ENCODE measurements at places on chromosomes 2 and 18.

DNA sequence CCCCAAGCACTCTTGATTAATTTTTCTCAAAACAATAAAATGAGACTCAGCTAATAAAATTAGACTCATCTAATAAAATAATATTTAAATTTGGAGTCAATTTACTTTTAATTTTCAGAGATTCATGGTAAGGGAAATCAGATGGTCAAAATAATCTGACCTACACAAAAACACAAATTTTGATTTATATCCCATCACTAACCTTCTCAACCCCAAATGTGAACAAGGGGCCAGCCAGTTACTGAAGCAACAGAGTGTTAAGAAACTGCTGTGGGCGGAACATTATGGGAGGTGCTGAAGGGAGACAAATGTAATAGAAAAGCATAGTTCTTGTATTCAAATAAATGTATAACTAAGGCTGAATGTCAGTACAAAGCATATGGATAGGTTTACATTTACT lies 28.5 kb upstream of the PPP3R1 start:
- no peak for DNase-seq

- DNase-seq, result no peak
Observed at GRCh38 chr2:66748939-66749338, 314.0 kb downstream of the MEIS1 start.

DNA sequence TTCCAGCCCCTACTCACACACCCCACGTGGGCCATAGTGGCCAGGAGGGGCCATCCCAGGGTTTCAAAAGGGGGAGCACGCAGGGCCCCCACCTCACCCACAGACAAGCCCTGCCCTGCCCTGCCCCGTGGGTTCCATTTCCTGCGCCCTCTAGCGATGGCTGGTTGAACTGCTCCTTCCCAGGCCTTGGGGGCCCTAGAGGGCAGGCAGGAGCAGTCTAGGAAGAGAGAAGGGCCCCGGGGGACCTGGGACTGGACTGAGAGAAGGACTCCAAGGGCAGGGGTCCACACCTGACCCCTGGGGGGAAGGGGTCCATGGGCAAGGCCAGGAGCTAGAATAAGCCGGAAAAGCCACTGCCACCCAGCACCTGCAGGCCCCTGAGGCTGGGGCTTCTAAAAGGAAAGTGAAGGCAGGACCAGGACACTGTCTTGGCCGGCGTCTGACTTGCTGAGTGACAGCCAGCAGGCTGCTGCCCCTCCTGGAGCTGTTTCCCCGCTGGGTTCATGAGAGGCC lies 10.1 kb downstream of the CYP26B1 start:
- no peak for DNase-seq

- DNase-seq, result no peak
Observed at GRCh38 chr2:234979204-234980167, 27.7 kb downstream of the SH3BP4 start.

DNA sequence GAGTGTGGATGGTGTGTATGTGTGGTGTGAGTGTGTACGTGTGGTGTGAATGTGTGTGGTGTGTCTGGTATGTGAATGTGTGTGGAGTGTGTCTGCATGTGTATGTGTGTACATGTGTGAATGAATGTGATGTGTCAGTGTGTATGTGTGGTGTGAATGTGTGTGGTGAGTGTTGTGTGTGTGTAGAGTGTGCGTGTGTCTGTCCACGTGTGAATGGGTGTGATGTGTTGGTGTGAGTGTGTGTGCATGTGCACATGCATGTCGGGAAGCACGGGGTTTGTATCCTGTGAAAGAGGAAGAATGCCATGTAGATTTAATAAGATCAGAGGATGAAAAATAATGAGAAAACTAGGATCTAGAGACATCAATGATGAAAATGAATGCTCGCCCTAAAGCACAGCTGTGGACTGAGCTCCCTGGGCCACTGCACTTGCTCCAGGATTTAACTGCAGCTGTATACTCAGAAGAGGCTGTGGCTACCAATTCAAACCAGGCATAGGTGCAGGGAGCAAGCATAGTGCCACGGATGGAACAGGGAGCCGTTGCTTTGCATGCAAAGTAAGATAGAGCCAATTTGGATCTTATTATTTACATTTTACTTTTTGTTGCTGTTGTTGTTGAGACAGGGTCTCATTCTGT lies 122.7 kb downstream of the DOCK10 start:
- no peak for DNase-seq

GRCh38 chr2:187769437-187769836 lies 215.2 kb upstream of the TFPI start:
- no peak for DNase-seq

- no peak for DNase-seq
Observed at GRCh38 chr2:11652553-11652952, 17.4 kb downstream of the NTSR2 start.

GRCh38 chr18:53142005-53142404 lies 802.0 kb downstream of the DCC start:
- DNase-seq, result no peak

DNA sequence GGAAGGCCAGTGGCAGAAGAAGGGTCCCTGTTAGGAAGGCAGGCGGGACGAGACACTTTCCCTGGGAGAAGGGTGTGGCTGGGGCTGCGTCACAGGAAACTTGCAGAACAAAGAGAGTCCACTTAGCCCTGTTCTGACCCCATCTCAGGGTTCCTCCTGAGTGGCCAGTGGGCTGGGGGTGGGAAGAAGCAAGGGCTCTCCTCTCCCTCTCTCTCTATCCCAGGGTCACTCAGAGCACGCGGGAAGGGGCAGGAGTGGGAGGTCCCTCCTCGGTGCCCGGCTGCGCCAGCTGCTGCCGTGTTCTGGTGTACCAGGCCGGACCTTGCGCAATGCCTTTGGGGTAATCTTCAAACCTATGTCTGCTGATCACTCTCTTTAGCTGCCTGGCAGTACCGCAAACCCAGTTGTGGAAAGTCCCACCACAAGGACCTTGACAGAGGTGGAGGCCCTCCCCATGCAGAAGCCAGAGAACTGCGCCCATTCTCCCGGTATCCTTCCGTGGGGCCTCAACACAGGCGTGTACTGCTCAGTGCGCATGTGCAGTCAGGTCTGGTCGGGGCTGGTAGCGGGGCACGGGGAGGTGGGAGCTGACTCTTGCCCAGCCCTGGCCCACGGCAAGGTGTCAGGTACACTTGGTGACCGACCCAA lies 47.8 kb upstream of the ST3GAL5 start:
- no peak for DNase-seq

- DNase-seq, result no peak
Observed at GRCh38 chr2:45130736-45131135, 121.5 kb upstream of the SIX2 start.

GRCh38 chr2:238701341-238702206 lies 146.3 kb upstream of the TWIST2 start:
- no peak for DNase-seq

GRCh38 chr2:220871909-220872308 lies 700.2 kb downstream of the EPHA4 start:
- no peak for DNase-seq

- no peak for DNase-seq
Observed at GRCh38 chr2:8328217-8328616, 353.6 kb upstream of the ID2 start.

DNA sequence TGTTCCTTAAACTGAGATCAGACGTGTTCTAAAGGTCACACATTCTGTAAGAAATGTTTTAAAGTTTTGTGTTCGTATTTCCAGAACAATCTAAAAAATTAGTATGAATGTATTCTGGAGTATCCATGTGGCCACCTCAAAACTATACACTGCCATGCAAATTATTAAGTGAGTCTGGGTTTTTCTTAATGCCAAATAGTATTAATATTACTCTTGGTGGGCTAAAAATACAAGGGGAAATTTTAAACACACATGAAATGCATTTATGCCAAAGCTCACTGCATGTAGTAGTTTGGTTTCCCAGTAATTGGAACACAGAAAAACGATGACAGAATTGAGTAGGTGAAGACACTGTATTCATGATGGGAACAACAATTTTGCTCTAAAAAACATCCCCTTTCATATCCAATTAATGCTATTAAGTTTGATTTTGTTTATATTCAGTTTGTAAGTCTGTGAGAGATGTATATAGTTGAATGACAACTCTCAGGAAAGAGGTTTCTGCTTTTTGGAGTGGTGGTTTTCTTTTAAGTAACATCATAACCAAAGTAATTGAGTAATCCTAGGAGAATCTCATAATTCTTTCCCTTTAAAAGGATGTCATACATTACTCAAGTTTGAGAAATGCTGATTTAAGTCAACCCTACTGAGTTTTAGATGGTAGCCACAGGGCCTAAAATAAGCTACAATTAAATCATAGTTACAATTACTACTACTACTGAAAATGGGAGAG lies 75.7 kb upstream of the CDCA7 start:
- no peak for DNase-seq

GRCh38 chr18:39299152-39299551 lies 1733.6 kb upstream of the CELF4 start:
- DNase-seq, result peak; percentile 26

GRCh38 chr18:53375621-53376020 lies 848.8 kb downstream of the MBD2 start:
- DNase-seq, result no peak

- peak; percentile 5 for DNase-seq
Observed at GRCh38 chr2:178804791-178805190, 2.4 kb downstream of the TTN start.

- no peak for DNase-seq
Observed at GRCh38 chr2:46872902-46873603, 42.6 kb downstream of the MCFD2 start.

DNA sequence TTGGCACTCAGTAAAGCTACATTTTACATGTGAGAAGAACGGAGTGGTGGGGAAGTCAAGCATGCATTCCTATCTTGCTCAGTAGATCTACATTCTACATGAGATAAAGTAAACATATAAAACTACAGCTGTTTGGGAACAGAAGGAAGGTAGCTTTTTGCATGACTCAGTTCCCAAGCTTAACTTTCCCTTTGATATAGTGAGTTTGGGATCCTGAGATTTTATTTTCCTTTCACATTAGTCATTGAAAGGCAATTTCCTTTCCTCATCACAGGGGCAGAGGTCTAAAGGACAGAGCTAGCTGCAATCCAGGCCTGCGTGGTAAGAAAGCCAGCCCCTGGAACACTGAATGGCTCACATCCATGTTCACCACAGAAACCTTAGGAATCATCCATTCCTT lies 257.2 kb downstream of the SRBD1 start:
- no peak for DNase-seq

GRCh38 chr2:204129591-204130294 lies 193.2 kb downstream of the ICOS start:
- no peak for DNase-seq

- DNase-seq, result no peak
Observed at GRCh38 chr2:12074126-12074844, 327.9 kb downstream of the LPIN1 start.

- DNase-seq, result no peak
Observed at GRCh38 chr2:186526281-186526680, 40.2 kb downstream of the ZC3H15 start.

DNA sequence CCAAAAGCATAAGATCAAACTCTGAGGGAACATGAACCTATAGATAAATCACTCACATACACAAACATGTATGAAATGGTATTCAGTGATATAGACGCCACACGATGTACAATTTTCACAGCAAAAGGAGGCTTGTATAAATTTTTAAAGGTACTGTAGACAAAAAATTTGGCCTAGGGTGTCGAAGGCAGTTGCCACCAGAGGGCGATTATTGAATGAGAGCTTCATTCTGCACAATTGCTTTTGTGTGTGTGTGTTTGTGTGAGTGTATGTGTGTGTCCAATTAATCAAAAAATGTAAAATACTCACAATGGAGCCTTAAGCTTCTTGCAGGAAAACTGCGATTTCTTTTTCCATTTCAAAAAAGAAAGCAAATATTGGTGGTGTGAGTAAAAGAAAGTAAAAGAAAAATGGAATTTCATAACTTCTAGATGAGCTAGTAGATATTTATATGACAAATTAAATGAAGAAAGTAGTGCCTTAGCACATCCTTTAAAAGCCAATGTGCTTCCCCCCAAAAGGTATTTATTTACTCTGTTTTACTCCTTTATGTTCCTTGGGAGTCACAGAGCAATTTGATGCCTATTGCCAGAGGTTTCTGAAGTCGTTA lies 800.1 kb downstream of the SATB2 start:
- peak; percentile 34 for DNase-seq

DNA sequence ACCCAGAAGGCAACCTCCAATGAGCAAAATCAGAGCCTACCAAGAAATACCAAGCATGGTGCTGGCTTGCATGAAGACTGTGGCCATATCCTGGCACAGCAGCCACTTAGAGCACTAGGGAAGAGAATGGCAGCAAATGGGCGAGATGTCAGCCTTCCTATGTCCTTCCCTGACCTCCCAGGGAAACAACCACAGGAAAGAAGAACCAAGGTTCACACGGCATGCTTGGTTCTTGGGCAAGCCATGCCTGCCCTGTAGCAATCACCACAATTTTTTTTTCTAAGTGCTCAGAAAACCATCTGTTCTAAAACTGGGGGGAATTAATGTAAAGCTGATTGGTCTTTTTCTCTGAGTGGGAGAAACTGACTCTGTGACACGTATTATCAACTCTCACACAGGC lies 27.8 kb downstream of the GALNT14 start:
- no peak for DNase-seq

DNA sequence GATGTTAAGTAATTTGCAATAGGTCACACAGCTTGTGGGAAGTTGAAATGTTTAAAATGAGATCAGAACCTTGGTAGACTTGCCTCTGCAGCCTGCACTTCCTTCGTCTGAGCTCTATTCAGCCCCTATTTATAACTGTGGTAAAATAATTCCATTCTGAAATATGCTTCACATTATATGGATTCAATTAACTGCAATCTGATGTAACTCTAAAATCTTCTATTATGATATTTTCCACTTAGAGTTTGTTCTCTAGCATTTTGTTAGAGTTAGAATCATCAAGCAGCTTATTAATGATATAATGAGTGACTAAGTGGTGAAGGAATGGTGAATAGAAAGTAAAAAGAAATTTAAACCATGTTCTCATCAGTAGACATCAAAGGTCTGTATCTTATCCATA lies 139.6 kb upstream of the ARHGAP28 start:
- no peak for DNase-seq

DNA sequence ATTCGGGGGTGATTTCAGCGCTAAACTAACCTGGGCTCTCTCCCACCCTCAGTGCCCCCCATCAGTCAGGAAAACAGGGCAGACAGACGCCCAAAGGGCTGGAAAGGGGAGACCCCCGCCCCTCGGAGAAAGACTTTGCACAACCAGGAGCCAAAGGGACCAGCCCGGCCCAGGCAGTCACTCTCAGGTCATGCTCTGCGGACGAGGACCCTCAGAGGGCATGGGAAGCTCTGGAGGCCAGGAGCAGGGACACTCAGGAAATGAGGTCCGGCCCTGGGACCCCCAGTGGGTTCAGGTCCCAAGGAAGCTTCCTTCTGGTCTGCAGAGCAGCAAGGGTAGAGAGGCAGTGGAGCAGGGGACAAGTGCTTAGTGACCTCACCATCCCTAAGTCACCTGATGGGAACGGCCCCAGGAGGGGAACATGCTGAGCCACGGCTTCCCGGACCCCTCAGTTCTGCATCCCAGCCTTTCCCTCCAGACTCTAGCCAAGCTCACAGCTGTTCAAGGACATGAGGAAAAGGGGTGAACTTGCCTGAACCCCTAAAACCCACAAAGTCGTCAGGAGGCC lies 88.0 kb upstream of the GPC1 start:
- DNase-seq, result no peak

- no peak for DNase-seq
Observed at GRCh38 chr2:109537565-109538222, 76.1 kb downstream of the SEPTIN10 start.
